ENCODE measurements at places on chromosomes 3 and 15. TPM values are rescaled to one million over a fixed set of nuclear protein-coding genes. Genes with fewer than 3 reads are reported as not detected.

GRCh38 chr3:21392526-21392925, 358.5 kb downstream of the ZNF385D start:
- no peak for DNase-seq

GRCh38 chr15:69154078-69154477, 6.4 kb upstream of the GLCE start:
- no peak for DNase-seq

- DNase-seq: no peak
These were observed 36.7 kb downstream of the RASGRF1 start for GRCh38 chr15:79053894-79054293.

GRCh38 chr3:56207922-56208321, 260.3 kb downstream of the ERC2 start:
- no peak for DNase-seq

DNA sequence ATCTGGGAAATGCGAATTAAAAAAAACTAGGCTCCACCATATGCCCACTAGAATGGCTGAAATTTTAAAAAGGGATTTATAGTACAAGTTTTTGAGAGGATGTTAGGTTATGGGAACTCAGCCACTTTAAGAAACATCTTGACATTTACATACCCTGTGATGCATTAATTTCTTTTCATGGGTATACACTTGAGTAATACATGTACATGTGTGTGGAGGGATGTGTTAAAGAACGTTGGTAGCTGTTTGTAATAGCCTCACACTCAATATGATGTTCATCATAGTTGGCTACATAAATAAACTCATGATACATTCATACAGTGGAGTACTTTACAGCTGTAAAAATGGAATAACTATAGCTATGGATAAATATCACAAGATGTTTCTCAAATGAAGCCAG, 40.9 kb downstream of the MEF2A start:
- DNase-seq: no peak

GRCh38 chr3:119261055-119261454, 20.4 kb upstream of the B4GALT4 start:
- DNase-seq: no peak

- no peak for DNase-seq
These were observed 748 bp downstream of the CCNL1 start for GRCh38 chr3:157159037-157159761.

- DNase-seq: no peak
These were observed 68.4 kb downstream of the BFSP2 start for GRCh38 chr3:133468251-133468721.

DNA sequence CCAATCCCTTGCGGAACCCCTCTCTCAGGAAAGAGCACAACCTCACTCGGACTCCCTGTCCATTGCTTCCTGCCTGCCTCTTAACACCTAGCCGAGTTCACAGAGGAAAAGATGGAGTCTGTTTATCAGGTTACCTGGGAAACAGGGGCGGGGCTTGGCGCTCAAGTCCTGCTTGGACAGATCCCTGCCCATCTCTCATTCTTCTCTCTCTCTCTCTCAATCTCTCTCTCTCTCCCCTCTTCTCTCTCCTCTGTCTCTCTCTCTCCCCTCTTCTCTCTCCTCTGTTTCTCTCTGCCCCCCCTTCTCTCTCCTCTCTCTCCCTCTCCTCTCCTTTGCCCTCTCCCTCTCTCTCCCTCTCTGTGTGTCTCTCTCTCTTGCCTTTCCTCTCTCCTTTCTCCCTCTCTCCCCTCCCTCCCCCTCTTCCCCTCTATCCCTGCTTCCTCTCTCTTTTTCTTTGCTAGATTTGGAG, at the start of gene EFHB:
EFHB (minus strand) TSS at position 120 of the 469 bp plus-strand sequence. CDS start 199 bp downstream, outside the sequence.
- DNase-seq: no peak

DNA sequence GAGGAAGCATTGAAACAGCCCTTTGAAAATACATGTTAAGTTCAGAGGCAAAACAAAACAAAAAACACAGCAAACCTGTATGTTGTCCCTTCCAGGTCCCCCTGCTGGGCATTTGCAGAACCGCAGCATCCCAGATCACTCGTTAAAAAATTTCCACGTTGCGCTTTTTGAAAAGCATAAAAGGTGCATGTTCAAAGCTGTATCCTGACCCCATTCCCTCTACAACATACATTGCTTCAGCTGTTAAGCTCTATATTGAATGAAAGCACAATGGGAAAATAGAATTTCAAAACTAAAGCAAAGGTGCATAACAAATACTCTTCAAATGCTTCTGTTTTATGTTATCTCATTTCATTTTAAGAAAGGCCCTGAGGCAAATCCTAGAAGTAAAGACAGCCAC, 328.3 kb downstream of the THSD4 start:
- no peak for DNase-seq

DNA sequence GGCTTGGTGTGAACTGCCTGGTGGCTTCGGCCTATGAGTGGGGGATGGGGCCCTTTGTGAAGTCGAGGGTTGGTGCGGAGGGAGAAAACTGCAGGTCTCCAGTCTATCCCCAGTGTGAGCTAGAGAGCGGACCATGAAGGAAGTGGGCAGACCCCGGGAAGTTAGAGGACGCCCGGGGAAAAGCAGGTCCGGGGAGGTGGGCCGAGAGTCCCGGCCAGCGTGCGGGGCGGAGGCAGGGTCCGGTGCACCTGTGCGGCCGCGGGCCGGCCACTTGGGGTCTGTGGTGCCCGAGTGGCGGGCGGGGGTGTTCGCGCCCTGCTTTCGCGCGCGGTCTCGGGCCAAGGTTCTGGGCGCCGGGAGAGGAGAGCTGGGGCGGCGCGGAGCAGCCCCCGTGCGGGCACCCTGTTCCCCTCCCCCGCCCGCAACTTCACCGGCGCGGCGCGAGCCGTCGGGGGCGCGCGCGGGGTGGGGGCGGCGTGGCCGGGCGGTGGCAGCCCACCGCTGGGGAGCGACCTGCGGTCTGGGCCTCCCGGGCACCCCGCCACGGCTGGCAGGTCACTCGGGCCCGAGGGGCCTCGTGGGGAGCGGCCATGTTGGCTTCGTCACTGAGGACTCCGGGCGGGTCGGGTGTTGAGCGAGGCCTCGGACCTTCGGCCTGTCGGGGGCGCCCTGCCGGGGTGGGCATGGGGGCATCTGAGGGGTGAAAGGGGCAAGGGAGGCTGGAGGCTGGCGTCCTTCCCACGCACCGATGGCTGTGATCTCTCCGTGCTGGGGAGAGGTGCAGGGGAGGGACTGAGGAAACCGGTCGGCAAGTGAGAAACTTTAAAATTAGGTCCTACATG, 4.8 kb downstream of the UBE2E1 start:
- no peak for DNase-seq

GRCh38 chr3:43468133-43468532, 153.7 kb downstream of the ANO10 start:
- no peak for DNase-seq

DNA sequence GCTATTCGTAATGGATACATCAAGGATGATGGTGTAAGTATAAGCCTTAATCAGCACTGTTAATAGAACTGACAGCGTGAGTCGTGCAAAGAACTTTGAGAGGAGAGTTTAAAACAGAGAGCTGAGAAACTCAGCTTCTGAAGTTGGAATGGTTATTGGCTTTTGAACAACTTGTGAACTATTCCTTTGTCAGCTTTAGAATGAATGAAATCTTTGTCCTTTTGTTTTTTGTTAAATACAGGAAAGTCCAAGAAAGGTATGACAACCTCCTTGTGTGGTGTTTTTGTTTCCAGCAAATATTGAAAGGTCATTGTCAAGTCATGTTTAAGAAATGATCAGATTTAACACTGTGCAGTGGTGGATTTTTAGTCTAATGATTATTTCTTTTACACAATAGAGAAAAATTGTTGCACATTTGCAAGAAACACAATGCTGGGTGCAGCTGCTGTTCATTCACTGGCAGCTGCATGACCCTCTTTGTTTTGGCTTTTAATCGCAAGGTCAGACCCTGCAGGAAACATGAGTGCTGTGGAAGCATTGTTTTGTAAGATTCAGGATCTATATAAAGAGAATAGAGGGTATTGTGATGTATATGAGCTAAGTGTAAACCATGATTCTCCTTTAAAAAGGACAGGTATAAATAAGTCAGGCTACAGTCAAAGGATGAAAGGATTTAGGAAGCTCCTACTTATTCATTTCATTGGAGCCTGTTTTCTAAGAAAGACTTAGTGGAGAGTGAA, 21.7 kb upstream of the ABHD10 start:
- DNase-seq: no peak

DNA sequence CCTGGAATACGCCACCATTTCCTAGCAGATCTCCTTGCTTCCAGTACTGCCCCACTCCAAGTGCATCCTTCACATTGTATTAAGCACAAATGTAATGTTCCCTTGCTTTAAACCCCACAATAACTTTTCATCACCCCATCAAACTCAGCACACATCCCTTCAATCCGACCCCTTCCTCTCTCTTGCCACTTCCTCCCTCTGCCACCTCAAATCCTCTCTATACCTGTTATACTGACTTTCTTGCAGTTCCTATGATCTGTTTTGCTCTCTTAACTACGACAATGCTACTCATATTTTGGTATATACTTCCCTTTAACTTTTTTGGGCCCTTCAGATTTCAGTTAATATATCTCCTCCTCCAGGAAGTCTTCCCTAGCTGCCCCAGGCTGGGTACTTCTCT, 14.1 kb downstream of the PARL start:
- no peak for DNase-seq

DNA sequence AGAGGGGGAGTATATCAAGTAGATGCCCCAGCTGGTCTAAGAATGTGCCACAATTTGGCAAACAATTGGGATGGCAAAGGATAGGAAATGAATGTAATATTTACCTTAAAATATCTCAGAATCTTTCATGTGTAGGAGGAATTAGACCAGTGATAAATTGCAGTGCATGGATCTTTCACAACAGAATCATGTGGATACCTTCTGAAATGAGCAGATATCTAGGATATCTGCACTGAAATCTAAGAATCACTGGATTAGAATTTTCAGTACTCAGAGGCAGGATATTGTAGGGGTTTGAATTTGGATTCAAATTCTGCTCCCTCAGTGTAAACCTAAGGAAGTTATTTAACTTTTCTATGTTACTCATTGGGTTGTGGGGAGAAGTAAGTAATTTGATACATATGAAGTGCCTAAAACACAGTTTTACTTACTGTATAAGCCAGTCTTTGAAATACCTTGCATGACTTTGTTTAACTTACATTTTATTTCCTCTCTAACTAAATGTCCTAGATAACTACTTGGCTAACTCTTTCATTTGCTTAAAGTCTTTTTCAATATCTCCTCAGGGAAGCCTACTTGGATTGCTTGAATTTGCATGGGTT, 8.8 kb downstream of the IL1RAP start:
- DNase-seq: no peak

GRCh38 chr3:182605882-182606611, 187.3 kb upstream of the ATP11B start:
- DNase-seq: no peak

DNA sequence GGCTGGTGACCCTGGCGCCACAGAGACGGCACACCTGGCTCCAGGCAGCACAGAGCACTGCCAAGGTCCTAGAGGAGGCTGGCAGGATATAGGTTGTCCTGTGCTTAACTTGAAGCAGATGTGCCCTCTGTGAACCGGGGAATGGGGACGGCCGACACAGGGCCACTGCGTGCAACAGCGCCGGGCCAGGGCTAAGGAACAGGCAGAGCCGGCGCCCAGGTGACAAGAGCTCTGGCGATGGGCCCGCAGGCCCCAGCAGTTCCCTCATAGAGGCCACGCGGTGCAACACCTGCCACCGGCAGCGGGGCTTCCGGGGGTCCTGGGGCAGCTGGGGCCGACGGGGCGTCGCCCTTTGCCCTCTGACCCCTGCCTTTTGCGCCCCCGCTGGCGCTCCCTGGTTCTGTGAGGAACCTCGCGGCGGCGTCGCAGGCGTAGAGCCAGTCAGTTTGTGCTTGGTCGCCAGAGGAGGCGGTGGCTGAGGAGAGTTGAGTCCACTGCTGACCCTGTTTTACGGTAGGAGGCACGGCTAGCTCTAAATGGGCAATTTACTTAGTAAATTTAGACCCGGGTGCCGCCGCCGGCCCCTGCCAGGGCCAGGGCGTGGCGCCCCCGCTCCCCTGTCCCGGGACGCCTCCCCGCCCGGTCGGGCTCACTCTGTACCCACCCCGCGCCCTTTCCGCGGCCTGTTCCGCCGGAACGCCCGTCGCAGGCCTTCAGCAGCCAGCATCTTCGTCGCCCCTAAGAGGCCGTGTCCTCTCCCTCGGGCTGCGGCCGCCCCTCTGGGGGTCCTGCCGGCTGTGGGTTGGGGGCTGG, at the start of gene NPAP1:
NPAP1 (plus strand) TSS at position 444 of the 813 bp plus-strand sequence; CDS start at position 537, 93 bp downstream.
- DNase-seq: no peak

DNA sequence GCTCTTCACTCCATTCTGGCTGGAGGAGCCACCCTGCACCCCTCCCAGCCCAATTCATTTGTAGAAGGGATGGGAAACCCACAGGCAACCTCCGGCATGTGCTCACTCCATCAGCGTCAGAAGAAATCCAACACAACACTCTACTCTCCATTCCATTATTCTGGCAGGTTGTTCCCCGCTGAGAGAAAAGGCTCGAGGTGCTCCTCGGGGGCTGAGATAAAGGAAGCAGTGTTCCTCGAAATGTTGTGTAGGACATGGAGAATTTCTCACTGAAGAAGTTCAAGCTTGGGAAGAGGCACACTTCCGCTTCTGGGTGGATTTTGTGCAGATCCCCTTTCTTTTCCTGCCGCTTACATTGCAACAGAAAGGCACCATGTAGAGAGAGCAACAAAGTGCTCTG, 355.0 kb upstream of the CFAP20DC start:
- no peak for DNase-seq

- no peak for DNase-seq
These were observed 183.8 kb upstream of the IL12A start for GRCh38 chr3:159804726-159805410.

DNA sequence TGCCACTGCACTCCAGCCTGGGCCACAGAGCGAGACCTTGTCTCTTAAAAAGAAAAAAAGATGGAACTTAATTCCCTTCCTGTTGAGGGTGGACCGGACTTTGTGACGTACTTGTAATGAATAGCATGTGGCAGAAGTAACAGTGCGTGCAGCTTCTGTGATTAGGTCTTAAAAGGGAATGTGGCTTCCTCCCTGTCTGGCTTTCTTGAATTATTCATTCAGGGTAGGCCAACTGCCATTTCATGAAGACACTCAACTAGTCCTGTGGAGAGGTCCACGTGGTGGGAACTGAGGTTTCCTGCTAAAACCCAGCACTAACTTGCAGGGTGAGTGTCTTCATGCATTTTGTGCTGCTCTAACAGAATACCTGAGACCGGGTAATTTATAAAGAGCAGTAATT, 98.9 kb upstream of the PIAS1 start:
- no peak for DNase-seq

GRCh38 chr3:14461748-14462324, 59.4 kb downstream of the SLC6A6 start:
- DNase-seq: no peak

CCDC54 gene
- 2.8 TPM for polyA plus RNA-seq

ATP13A3 gene
- polyA plus RNA-seq: 22.6 TPM

MKRN2OS gene
- 0.90 TPM for polyA plus RNA-seq

SPESP1 gene
- polyA plus RNA-seq: 2.4 TPM

SERPINI2 gene
- polyA plus RNA-seq: 0.20 TPM

SLC12A1 gene
- 0.15 TPM for polyA plus RNA-seq

AADACL2 gene
- polyA plus RNA-seq: not detected

OR5H6 gene
- not detected for polyA plus RNA-seq

GOLGA8J gene
- polyA plus RNA-seq: 0.59 TPM

SHC4 gene
- 2.3 TPM for polyA plus RNA-seq

TBC1D23 gene
- 28.1 TPM for polyA plus RNA-seq
